ENCODE measurements at places on chromosomes 2 and 18. TPM values are rescaled to one million over a fixed set of nuclear protein-coding genes. Genes with fewer than 3 reads are reported as not detected.

SLC11A1 gene
- total RNA-seq = 1.6 TPM

ANO7 gene
- total RNA-seq = 4.1 TPM

CCDC74B gene
- 1.0 TPM for total RNA-seq

DNA sequence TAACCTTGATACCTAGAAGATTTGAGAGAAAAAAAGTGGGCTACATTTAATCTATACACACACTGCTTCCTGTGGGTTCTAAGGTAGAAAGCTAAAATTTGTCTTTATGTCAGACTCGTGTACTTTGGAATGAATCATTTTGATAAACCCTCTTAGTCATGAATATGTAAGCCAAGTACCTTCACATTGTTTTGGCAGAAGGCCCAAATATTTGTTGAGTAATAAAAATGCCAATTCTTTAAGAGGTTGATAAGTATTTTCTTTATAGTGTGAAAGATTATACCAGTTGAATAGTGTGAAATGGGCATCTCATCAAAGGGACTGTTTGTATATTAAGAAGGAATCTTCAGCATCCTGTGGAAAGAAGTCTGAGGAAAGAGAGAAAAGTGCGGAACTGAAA lies 1464.7 kb upstream of the ZEB2 start:
- DNase-seq = no peak

- no peak for DNase-seq
Measured at GRCh38 chr2:241061275-241061674, 40.8 kb downstream of the MTERF4 start.

DNA sequence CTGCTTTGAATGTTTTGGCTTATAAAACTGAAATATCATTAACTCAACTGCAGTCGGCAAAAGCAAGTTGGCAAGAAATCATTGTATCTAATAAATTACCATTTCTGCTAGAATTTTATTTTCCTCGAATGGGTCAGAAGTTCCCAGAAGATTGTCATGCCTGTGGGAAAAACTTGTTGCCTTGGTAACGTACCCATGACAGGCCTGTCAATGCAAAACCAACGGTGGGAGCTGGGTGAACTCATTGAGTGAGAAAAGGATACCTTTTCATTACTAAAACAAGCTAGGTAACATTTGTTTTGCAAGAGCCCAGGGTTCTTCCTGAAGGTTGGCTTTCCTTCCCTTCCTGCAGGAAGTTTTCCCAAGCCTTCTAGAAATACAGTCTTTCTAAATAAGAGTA lies 9.5 kb downstream of the PLB1 start:
- DNase-seq = no peak

All from K562 (cell line).